HFF-Myc (cell line): ENCODE measurements at places on chromosomes 3 and 15.
A peak's percentile ranks its signal among the peaks of the same experiment; 100 is the strongest.

- DNase-seq: peak; percentile 22
Observed at GRCh38 chr3:113275929-113276750, 64.8 kb downstream of the BOC start.

DNA sequence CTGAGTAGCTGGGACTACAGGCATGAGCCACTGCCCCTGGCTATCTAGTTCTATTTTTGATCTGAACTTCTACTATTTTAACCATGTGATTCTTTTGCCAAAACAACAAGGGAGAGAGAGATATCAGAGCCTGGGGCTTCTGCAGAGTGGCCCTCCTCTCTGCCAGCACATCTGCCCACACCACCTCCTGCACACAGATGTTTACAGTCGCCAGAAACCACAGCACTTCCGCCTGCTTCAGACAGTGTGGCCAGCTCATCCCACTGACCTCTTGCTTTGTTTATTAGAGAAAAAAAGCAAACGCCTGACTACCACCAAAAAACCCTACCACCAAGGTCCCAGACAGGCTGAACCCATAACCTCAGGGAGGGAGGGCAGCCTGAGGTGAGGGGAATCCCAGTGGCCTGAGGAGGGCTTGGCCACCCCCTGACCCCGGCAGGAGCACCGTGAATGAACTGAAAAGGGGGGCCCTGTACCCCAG is 85.9 kb upstream of the ABHD2 start:
- peak; percentile 69 for DNase-seq

- no peak for DNase-seq
Observed at GRCh38 chr15:100705065-100705464, 102.7 kb downstream of the ASB7 start.

GRCh38 chr15:31374986-31375385 is 48.4 kb downstream of the KLF13 start:
- DNase-seq: no peak

DNA sequence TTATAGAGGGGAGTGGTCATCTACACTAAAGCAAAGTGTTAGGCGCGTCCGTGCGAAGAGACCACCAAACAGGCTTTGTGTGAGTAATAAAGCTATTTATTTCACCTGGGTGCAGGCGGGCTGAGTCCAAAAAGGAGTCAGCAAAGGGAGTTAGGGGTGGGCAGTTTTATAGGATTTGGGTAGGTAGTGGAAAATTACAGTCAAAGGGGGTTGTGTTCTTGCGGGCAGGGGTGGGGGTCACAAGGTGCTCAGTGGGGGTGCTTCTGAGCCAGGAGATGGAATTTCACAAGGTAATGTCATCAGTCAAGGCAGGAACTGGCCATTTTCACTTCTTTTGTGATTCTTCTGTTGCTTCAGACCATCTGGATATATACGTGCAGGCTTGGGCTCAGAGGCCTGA is 47.1 kb downstream of the OIP5 start:
- no peak for DNase-seq

- no peak for DNase-seq
Observed at GRCh38 chr3:15467227-15468181, 40.1 kb downstream of the EAF1 start.

- DNase-seq: no peak
Observed at GRCh38 chr15:94383041-94383440, 151.7 kb downstream of the MCTP2 start.

DNA sequence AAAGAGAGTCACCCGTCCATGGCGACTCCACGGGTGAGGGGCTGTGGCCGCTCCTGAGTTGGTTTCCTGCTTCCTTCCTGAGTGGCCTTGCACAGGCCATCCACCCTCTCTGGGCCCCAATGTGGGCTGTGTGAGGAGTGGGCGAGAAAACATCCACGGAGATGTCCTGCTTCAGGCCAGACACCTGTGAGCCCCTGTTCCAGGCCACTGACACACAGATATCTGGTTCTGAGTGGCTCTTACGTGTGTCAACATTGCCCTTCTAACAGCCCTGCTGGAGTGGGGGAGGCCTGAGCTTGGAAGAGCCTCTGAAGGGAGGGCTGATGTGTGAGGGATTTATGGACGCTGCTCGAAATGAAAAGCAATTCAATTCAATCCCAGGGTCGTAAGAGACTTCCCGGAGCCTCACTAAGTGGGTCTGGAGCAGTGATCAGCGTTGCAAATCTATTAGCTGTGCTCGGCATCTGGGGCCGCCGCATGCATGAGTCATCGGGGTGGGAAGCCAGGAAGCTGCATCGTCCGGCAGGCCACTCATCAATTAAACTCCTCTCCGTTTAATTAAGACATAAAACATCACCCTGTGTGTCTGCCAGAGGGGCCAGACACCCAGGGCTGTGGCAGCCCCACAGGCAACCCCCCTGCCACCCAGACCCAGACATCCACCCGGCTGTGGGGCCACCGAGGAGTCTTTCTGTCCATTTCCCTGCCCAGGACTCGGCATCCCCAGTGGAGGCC is 20.0 kb upstream of the PRR23E start:
- DNase-seq: peak; percentile 52

DNA sequence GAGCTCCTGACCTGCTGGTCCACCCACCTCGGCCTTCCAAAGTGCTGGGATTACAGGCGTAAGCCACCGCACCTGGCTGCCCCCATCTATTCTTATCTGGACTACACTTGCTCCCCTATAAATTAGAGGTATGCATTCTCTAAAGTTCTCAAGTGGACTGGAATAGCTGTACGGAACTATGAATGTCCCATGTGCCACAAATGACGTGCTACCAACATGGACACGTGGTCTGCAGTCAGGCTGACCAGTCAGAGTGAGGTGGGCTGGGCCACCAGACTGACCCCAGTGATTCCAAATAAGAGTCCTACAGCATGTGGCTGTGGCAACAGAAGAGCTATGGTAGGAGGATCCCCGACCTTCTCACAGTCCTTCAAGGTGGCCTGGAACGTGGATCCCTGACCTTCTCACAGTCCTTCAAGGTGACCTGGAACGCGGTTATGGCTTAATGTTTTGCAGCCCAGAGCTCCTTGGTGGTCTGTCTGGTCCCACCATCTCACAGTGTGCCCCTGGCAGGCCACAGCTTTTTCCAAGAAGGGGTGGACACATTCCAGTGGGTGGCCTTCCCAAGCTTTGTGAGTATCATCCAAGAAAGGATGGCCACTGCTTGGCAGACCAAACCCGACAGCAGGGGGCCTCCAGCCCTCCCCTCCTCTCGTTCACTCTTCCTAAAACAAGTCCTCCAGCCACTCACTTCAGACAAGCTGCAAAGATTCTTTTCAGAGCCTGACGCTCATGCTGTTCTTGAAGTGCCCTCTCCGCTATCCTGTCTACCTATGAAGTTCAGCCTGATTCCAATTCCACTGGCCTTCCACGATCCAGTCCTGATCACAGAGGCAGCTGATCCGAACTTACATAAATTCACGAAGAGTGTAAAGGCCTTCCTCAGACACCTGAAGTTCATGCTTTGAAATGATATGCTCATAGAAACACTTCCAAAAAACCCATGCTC is 4.4 kb downstream of the ADAMTS17 start:
- no peak for DNase-seq

DNA sequence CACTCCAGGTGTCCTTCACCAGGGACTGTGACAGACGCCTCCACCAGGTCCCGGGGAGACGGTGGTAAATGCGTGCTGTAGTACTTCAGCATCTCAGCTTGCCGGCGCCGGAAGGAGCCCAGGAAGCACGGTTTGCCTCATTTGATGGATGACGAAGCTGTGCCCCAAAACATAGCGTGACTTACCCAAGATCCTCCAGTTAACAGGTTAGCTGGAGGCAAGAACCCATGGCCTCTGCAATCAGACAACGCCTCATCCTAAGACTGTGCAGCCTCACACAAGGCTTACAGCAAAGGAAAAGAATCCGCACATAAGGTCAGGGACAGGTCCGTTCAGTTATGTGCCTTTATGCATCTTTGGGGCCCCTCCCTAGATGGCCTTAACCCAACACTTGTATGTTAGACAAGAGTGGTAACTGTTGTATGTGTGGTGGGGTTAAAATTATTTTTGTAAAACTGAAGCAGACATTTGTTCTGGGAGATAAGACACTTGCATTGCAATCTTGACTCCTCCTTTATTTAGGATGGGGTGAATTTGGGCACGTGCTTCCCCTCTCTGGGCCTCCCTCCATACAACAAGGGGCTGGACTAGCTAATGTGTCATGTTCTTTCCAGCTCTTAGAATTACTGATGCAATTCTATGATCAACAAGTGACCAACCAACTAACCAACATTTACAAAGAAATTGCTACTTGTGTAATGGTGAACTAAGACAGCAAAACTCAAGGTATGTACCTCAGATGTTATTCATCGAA is 39.4 kb downstream of the VGLL4 start:
- DNase-seq: no peak

- no peak for DNase-seq
Observed at GRCh38 chr3:58652624-58653023, 13.9 kb downstream of the FAM3D start.

DNA sequence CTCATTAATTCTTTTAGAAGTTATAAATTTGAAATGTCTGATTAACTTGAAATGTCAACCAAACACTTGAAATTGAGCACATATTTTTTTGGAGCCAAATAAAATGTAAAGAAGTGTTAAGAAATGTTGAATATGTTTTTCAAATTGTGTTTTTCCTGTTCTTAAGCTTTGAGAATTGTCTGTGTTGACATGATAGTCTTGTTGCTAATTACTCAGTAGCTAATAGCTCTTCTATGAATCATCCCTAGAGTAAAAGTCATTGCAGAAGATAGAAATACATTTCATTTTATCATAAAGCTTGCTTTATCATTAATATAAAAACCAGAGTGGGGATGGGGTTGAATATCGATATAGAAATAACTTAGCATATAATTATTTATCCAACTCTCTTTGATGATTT is 41.9 kb upstream of the ABHD10 start:
- no peak for DNase-seq

GRCh38 chr15:61511089-61511488 is 282.0 kb upstream of the RORA start:
- no peak for DNase-seq

DNA sequence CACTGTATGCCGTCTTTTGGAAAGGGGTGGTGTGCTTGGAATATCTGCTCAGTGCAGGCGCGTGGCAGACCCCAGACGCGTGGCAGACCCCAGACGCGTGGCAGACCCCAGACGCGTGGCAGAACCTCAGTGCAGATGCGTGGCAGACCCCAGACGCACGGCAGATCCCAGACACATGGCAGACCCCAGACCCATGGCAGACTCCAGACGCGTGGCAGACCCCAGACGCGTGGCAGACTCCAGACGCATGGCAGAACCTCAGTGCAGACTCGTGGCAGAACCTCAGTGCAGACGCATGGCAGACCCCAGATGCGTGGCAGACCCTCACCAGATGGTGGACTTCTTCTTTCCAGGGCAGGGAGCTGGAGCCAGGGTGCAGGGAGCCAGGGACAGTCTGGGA is 637 bp upstream of the MUC4 start:
- DNase-seq: no peak

- no peak for DNase-seq
Observed at GRCh38 chr3:105616374-105617121, 249.8 kb downstream of the ALCAM start.

- no peak for DNase-seq
Observed at GRCh38 chr3:69786854-69787253, 47.6 kb downstream of the MITF start.

GRCh38 chr3:13229273-13229949 is 156.2 kb upstream of the IQSEC1 start:
- no peak for DNase-seq

- DNase-seq: no peak
Observed at GRCh38 chr15:76512971-76513370, 176.4 kb downstream of the ISL2 start.

DNA sequence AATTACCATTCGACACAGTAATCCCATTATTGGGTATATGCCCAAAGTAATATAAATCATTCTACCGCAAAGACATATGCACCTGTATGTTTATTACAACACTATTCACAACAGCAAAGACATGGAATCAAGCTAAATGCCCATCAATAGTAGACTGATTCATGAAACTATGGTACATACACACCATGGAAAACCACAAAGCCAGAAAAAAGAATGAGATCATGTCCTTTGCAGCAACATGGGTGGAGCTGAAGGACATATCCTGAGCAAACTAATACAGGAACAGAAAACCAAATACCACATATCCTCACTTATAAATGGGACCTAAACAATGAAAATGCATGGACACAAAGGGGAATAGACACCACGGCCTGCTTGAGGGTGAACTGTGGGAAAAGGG is 11.1 kb upstream of the MCF2L2 start:
- DNase-seq: no peak

- DNase-seq: no peak
Observed at GRCh38 chr3:183161552-183162336, 790 bp downstream of the LAMP3 start.

- DNase-seq: no peak
Observed at GRCh38 chr15:56844892-56845291, 73.6 kb upstream of the TCF12 start.

- DNase-seq: peak; percentile 65
Observed at GRCh38 chr15:39833515-39833981, 50.9 kb upstream of the FSIP1 start.

GRCh38 chr15:91135201-91136130 is 35.4 kb downstream of the SV2B start:
- no peak for DNase-seq

DNA sequence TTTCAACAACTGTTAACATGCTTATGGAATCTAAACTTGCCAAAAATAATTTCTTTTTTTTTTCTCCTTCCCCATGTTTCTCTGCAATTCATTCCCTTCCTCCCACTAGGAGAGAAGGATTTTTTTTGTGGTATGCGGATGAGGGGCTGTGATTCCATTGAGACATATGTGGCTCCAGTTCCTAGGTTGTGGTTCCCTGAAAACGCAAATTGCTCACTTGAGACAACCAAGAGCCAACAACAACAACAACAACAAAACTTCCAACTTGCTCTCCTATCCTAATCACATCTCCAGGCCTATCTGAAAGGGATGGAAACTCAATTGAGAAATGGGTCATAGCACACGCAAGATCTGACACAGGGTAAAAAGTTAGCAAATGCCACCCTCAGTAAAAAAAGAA is 406.5 kb upstream of the TGFBR2 start:
- no peak for DNase-seq

GRCh38 chr3:186751480-186751879 is 31.9 kb upstream of the EIF4A2 start:
- no peak for DNase-seq

GRCh38 chr3:43183456-43183855 is 77.6 kb upstream of the POMGNT2 start:
- DNase-seq: no peak

- DNase-seq: no peak
Observed at GRCh38 chr3:51535146-51536019, 3.1 kb upstream of the RAD54L2 start.

- peak; percentile 56 for DNase-seq
Observed at GRCh38 chr3:24683633-24684384, 189.2 kb upstream of the THRB start.

DNA sequence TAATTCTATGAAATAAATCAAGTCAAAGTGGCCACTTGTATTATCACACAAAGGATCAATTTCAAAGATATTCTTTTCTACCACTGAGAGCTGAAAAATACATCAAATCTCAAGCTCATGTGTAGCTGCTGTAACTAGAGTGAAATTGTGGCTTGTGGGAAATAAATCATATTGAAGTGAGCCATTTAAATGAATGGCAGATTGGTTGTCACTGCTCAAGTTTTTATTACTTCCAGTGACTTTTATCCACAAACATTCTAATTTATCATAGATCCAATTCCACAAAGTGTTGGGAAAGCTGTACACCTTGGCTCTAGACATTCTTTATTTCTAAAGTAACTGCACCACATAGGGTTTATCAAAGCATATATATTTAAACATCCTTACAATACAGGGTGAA is 285.4 kb downstream of the CNTN3 start:
- no peak for DNase-seq

GRCh38 chr3:154728285-154728684 is 298.3 kb upstream of the GPR149 start:
- DNase-seq: no peak
